ENCODE measurements at places on chromosomes 4 and X. TPM values are rescaled to one million over a fixed set of nuclear protein-coding genes. Genes with fewer than 3 reads are reported as not detected.

DCAF12L2 gene
- polyA plus RNA-seq = 0.28 TPM

IL21 gene
- polyA plus RNA-seq = not detected

RBM3 gene
- polyA plus RNA-seq = 86.9 TPM

ADH5 gene
- 270 TPM for polyA plus RNA-seq

TKTL2 gene
- not detected for polyA plus RNA-seq

MAGEB10 gene
- polyA plus RNA-seq = not detected

FGFR3 gene
- 28.5 TPM for polyA plus RNA-seq

DNA sequence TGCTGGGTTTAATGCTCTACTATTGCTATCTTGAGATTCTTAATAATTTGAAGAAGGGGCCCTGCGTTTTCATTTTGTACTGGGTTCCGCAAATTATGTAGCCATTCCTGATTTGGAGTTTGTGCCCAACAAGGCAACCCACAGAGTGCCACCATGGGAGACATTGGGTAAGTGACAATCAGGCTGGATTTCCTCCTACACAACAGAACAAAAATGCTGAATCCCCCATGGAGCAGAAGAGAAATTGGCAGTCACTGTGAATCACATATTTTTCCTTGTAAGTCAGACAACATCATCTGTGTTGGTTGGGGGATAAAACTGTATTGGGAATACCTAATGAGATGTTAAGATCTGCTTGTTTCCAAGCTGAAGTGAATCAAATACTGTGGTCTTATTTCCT, 80.9 kb downstream of the CNGA2 start:
- no peak for DNase-seq
- no peaks in the 10 kb centered on the region for H3K4me1 ChIP-seq
- no peak overlapping the region for H3K27ac ChIP-seq
- no peaks in the 10 kb centered on the region for H3K27me3 ChIP-seq
- H3K4me3 ChIP-seq = no peak overlapping the region

DNA sequence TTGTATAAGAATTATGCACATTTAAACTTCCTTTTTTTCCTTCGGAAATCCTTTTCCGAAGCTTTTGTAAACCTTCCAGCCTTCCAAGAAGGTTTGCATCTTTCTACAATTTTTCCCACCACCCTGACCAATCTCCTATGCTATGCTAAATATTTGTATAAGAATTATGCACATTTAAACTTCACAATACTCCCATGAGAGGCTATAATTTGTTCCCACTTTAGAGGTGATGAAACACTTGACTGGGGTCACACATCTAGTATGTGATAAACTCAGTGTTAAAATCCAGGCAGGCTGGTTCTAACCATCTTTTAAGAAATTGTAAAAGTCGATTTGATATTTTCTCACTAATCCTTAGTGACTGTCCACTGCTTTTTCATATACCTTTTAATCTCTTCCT, 22.1 kb downstream of the NUDT6 start:
- H3K27ac ChIP-seq = no peak overlapping the region
- no peaks in the 10 kb centered on the region for H3K4me1 ChIP-seq
- no peaks in the 10 kb centered on the region for H3K36me3 ChIP-seq
- H3K27me3 ChIP-seq = no peaks in the 10 kb centered on the region

DNA sequence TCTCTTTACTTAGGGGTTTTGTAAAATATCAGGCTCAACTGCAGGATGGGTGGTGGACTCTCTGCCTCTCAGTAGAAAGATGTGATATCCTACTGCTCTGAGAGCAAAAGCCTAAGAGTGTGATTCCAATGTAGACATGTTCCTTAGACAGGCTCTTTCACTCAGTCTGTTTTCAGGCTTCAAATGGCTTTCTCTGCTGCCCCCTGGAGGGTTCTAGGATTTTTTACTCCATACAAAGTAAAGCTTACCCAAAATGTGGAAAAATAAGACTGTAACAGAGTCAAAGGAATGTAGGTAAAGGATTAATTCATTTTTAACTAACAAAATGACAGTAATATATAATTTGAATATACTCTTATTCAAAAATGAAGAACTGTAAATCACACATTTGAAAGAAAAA, 32.1 kb downstream of the ZGRF1 start:
- H3K27me3 ChIP-seq = no peaks in the 10 kb centered on the region
- no peak overlapping the region for H3K27ac ChIP-seq
- no peak overlapping the region for H3K4me3 ChIP-seq
- peak; percentile 79 for DNase-seq
- no peaks in the 10 kb centered on the region for H3K36me3 ChIP-seq

DNA sequence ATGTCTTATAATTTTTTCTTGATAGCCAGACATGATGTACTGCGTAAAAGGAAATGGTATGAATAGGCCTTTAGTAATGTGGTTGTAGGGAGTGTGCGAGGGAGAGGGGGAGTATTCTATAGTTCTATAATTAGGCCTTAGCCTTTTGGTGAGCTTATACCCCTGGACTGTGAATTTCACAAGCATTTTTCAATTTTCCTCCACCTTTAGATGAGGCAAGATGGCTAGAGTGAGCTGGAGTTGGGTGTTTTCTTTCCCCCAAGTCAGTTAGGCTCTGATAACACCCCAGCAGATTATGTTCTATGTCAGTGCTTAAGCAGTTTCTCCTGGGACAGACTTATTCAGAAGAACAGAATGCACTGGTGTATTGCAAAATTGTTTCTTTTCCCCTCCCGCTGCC, 210.2 kb upstream of the NPY2R start:
- H3K27me3 ChIP-seq = no peaks in the 10 kb centered on the region
- H3K4me3 ChIP-seq = no peak overlapping the region
- H3K27ac ChIP-seq = no peak overlapping the region

DNA sequence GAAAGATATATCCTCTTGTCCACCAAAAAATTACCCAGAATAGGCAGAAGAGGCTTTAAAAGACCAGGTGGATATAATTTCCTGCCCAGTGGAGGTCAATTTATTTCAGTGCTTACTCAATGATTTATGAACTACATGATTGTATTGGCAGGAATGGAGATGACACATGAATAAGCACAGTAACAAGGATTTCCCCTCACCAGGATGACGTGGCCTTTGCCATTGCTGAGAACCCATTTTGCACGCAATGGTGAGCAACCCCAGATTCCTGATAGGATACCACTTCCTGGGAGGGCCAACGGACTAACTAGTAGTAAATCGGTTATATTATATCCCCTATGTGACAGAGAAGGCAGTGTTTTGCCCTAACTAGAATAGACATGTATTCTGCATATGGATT, 11.6 kb upstream of the TTC29 start:
- no peaks in the 10 kb centered on the region for H3K4me1 ChIP-seq
- no peak overlapping the region for H3K27ac ChIP-seq
- H3K27me3 ChIP-seq = no peaks in the 10 kb centered on the region
- no peaks in the 10 kb centered on the region for H3K36me3 ChIP-seq
- no peak overlapping the region for H3K4me3 ChIP-seq

DNA sequence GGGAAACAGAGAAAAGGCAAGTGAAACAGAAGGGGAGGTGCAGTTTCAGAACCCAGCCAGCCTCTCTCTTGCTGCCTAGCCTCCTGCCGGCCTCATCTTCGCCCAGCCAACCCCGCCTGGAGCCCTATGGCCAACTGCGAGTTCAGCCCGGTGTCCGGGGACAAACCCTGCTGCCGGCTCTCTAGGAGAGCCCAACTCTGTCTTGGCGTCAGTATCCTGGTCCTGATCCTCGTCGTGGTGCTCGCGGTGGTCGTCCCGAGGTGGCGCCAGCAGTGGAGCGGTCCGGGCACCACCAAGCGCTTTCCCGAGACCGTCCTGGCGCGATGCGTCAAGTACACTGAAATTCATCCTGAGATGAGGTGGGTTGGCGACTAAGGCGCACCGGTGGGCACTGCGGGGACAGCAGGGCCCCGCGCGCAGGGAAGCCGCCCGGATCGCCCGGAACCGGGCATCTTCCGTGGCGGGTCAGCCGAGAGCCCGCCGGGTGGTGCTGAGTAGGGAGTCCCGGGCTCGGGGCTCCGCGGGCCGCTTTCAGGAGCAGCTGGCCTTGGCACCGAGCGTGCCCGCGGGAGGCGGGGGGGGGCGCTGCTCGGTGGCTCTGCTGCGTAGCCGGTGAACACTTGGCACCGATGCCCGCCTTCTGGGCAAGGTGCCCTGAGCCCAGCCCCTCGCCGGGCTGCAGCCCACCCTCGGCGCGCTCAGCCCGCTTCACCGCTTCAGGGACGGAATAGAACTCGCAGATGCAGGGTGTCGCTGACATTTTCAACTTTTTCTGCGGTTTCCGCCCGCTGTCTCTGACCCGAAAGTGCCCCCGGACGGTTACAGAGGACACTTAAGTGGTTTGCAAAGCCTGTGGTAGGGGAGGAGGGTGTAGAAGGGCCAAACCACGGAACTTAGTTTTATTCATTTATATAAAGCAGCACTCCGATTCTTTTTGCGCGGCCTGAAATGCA, at the start of gene CD38:
CD38 (plus strand) TSS at position 40 of the 953 bp plus-strand sequence; CDS start at position 127, 87 bp downstream.
- no peak within 1 kb of the TSS for H3K27ac ChIP-seq
- H3K36me3 ChIP-seq = no peaks in the 10 kb centered on the region
- no peaks in the 10 kb centered on the region for H3K4me1 ChIP-seq
- H3K4me3 ChIP-seq = peak within 1 kb of the TSS; percentile 53

GRCh38 chr4:85672116-85672515, 197.2 kb downstream of the ARHGAP24 start:
- H3K27me3 ChIP-seq = no peaks in the 10 kb centered on the region
- H3K4me3 ChIP-seq = no peak overlapping the region

- no peak overlapping the region for H3K4me3 ChIP-seq
- no peaks in the 10 kb centered on the region for H3K27me3 ChIP-seq
- no peaks in the 10 kb centered on the region for H3K36me3 ChIP-seq
Observed at GRCh38 chr4:170425521-170426143, 335.9 kb upstream of the AADAT start.

GRCh38 chr4:158327525-158327924, 117.2 kb downstream of the TMEM144 start:
- no peaks in the 10 kb centered on the region for H3K4me1 ChIP-seq
- no peaks in the 10 kb centered on the region for H3K36me3 ChIP-seq
- H3K4me3 ChIP-seq = no peak overlapping the region
- H3K27me3 ChIP-seq = no peaks in the 10 kb centered on the region
- H3K27ac ChIP-seq = no peak overlapping the region

GRCh38 chrX:68041110-68041509, 392.2 kb downstream of the OPHN1 start:
- no peaks in the 10 kb centered on the region for H3K4me1 ChIP-seq
- H3K4me3 ChIP-seq = no peak overlapping the region
- H3K27me3 ChIP-seq = no peaks in the 10 kb centered on the region
- DNase-seq = no peak

- no peaks in the 10 kb centered on the region for H3K36me3 ChIP-seq
- no peak for DNase-seq
- H3K27me3 ChIP-seq = no peaks in the 10 kb centered on the region
- H3K4me3 ChIP-seq = no peak overlapping the region
Observed at GRCh38 chr4:125231661-125232060, 83.1 kb upstream of the FAT4 start.

DNA sequence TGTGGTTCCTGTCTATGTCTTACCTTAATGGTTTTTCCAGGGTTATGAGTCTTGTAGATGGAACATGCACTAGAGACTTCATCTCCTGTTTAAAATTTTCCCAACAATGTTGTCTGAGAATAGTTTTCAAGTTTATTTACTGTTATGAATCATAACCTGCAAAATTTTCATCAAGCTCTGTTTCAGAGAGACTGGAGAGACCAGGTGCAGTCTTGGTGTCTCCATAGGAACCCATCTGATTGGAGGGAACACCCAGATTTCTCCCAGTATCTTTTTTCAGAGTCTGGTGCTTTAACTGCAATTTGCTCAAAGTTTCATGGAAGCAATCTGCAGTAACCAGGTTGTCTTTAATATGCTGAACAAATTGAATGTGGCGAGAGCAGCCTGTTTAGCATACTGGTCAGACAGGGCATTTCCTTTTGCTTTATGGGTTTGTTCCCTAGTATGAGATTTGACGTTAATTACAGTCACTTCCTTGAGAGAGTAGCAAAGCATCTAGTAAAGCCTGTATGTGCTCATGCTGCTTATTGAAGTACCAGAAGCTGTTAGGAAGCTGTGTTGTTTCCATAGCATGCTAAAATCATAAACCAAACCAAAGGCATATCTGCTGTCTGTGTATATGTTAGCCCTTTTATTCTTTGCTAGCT, 18.8 kb upstream of the VSIG1 start:
- no peak for DNase-seq
- peaks cover 6% of the 10 kb centered on the region for H3K27me3 ChIP-seq
- H3K27ac ChIP-seq = no peak overlapping the region
- H3K36me3 ChIP-seq = no peaks in the 10 kb centered on the region
- H3K4me1 ChIP-seq = no peaks in the 10 kb centered on the region

DNA sequence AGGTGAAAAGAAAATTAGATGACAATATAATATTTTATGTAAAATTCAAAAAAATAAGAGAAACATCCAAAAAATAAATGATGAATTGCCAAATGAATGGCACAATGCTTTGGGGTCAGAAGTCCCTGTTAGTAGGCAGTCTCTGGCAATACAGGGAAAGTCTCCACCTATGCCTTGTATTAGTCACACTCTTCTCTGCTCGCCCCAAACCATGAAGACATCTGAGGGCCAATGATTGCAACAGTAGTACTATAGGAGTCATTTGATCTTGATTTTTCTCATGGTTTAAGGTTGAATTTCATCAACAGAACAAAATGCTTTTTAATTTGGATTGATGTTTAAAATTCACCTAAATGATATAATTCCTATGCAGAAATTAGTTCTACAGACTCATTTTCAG, 3.9 kb upstream of the PRSS12 start:
- no peaks in the 10 kb centered on the region for H3K27me3 ChIP-seq
- no peak overlapping the region for H3K4me3 ChIP-seq
- no peaks in the 10 kb centered on the region for H3K36me3 ChIP-seq
- peaks cover 3% of the 10 kb centered on the region for H3K4me1 ChIP-seq

DNA sequence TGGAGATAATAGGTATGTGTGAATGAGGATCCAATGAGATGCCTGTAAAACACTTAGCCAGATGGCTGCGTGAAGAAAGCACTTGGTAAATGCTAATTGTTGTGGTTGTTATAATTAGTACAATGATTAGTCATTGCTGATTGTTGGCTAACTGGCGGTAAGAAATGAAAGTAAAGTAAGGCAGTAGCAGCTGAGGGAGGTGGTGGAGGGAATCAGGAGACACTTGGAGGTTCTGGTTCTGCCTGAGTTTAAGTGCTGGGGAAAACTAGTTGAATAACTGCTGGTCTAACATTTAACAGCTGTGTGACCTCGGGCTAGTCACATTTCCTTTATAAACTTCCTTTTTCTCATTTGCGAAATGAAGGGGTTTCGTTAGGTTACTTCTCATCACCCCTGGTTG, 30.9 kb downstream of the CD38 start:
- DNase-seq = no peak
- no peak overlapping the region for H3K27ac ChIP-seq
- H3K4me3 ChIP-seq = no peak overlapping the region

DNA sequence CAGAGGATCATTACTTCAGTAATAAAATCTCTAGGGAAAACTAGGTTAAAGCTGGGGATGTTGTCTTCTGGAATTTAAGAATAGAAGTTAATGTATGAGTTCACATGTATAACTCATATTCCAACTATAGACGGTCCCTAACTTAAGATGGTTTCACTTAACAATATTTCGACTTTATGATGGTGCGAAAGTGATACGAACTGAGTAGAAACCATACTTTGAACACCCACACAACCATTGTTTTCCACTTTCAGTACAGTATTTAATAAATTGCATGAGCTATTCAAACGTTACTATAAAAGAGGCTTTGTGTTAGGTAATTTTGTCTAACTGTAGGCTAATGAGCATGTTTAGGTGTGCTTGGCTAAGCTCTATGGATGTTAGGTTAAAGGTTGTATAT, 38.7 kb downstream of the CCSER1 start:
- H3K27me3 ChIP-seq = no peaks in the 10 kb centered on the region
- no peak for DNase-seq
- H3K27ac ChIP-seq = no peak overlapping the region
